ENCODE measurements at places on chromosomes 7 and 10.

DNA sequence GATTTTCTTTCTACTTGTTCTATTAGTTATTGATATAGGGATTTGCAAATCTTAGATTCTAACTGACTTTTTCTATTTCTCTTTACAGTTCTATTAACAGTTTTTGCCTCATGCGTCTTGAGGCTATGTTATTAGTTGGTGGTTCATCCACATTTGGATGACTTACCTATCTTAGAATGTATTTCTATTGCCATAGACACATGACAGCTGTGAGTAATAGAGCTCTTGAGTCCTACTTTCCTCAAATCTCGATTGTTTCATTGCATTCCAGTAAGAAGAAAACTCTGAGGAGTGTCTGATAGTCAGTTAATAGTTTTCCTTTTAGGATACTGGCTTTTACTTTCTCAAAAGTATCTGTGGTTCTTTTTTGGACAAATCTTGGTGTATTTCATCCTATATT, 241.4 kb upstream of the ZNF32 start:
- no peak for DNase-seq

DNA sequence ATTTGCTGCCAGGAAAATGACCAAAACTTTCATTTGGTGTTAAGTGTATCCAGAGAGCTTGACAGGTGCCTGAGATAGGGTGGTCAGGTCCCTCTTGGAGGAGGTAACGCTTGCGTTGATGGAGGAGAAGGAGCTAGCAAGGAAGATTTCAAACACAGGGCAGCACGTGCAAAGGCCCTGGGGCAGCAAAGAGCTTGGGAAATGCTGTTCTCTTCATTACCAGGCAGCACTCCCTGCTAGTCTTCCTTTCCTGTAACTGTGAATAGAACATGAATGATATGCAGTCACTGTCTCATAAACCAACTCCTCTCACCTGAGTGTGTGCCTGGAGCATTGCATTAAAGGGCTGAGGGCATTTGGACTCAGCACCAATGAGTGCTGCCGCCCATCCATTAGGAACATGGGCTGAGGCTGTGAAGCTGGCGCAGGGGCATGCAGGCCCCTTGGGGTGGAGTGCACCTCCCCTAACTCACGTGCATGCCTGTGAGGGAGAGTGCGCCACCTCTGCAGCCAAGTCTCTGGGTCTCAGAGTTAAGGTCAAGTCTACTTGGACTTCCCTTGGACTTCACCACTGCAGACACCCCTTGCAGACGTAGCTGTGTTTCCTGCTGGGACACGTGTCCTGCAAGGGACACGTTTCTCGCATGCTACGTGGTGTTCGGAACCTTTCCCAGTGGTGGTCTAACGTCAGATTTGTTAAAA, 136.8 kb downstream of the PAXIP1 start:
- DNase-seq: no peak

- no peak for DNase-seq
Measured at GRCh38 chr7:28484606-28484935, 72.3 kb downstream of the CREB5 start.

GRCh38 chr7:134246347-134246746, 70.4 kb downstream of the SLC35B4 start:
- DNase-seq: no peak

GRCh38 chr10:18332048-18332447, 191.8 kb downstream of the CACNB2 start:
- DNase-seq: no peak

DNA sequence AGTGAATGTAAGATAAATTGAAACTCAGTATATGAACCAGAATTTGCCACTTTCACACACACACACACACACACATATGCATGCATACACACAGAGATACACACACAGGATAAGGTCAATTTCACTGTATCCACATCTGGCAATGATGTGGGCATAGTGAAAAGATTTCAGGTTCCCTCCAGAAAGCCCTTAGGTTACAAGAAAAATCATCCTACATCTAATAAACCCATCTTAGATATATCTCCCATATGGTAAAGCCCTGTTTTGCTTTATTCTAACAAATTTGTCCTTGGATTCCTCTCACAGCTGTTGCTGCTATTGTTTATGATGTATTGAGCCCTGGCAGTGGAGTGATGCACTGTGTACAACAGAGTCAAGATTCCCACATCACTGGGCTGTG, 27.9 kb upstream of the DLX6 start:
- no peak for DNase-seq

- DNase-seq: no peak
Measured at GRCh38 chr10:129161150-129161549, 305.9 kb upstream of the MGMT start.

GRCh38 chr10:96512524-96513304, 1.0 kb downstream of the TLL2 start:
- peak; percentile 74 for DNase-seq

DNA sequence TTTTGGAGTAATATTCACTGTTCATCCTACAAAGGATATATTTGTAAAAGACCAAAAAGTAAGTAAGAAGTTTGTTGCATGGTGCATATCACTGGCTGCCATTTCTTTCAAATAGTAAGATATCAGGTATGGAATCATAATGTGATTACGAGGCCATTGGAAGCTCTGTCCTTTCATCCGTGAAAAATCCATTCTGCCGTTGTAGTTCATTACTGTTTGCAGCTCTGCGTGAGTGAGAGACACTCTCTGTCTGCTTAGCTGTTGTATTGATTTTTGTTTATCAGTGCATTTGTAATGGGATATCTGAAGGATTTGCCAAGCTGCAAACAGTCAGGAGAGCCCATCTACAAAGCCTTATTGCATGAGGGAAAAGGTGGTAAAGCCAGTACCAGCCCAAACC, 44.1 kb upstream of the SLC39A12 start:
- no peak for DNase-seq

DNA sequence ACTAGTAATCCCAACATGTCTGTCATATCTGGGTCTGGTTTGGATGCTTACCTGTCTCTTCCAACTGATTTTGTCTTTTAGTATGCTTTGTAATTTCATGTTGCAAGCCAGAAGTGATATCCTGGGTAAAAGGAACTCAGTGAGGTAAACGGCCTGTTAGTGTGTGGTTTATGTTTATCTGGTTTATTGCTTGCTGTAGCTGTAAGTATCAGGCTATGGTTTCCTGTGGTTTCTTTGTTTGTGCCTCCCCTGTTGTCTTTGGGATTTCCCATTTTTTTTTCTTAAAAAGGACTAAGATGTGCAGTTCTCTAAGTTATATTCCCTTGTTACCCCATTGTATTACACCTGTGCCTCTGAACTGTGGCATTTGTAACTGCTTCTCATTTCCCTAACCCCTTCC, 323.5 kb upstream of the POM121L12 start:
- DNase-seq: no peak

GRCh38 chr7:123571684-123572083, 14.1 kb upstream of the NDUFA5 start:
- no peak for DNase-seq

- DNase-seq: no peak
Measured at GRCh38 chr10:8616166-8616565, 561.7 kb downstream of the GATA3 start.

DNA sequence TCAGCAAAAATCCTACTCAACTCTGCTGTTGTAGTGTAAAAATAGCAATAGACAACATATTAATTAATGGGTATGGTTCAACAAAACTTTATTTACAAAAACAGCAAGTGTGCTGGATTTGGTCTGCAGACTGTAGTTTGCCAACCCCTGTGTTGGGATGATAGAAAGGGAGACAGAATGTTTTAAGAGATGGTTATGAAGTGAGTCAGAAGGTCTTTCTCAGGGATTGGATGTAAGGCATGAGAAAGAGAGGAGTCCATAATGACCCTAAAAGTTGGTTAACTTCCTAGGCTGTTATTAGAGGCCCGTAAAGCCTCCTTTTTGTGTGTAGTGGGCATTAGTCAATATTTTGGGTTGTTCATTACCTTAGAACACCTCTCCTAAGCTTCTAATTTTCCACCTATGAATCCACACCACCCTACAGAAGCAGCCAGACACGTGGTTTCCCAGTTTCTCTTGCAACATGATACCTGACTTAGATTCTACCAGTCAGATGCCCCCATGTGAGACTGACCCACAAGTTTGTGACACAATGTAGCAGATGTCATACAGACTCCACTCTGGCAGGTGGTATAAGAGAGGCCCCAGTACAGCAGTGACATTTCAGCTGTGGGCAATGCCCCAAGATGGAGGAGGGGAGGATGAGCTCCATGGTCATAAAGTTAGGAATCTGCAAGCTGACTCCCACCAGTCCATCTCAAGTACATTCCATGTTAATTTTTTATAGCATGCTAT, 1015.6 kb downstream of the KCNMA1 start:
- DNase-seq: no peak

GRCh38 chr10:56231436-56231835, 129.6 kb downstream of the ZWINT start:
- no peak for DNase-seq

DNA sequence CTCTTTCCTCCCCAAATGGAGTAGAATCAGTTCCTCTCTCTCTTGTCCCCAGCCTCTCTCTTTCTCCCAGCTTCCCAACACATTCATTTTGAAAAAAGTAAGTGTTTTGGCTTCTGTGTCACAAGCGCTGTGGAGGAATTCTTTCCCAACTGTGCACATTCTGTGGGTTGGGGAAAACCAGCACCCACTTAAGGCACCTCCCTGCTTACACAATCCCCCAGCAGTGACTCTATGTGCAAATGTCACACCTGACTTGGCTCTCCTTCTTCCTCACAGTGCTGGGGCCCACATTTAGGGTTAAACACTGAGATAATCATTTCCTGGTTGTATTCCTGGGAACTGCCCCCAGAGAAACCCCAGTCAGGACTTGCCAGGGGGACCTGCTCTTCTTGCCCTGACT, 358.1 kb upstream of the ZNF32 start:
- DNase-seq: no peak

DNA sequence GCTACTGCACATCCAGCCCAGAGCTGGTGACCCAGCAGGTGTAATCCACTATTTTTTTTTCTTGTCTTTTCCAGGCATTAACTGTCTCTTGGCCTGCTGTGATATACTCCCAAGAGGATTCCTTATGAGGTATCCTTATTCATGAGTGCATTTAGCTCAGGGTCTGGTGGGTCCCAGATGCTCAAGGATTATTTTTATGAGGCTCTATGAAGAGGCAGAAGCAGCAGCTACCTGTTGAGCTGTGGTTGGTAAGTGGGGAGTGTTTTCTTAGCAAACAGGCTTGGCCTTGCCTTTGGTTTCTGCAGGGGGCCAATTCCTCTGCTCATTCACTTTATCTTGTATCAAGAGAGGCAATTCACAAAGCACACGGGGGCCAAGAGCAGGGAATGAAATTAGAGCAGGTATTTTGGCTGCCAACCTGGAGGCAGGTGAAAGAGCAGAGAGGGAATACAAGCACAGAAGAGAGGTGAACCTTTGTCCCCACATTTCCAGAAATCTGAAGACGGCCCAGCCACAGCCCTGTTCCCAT, 221.6 kb downstream of the TMEM178B start:
- no peak for DNase-seq

DNA sequence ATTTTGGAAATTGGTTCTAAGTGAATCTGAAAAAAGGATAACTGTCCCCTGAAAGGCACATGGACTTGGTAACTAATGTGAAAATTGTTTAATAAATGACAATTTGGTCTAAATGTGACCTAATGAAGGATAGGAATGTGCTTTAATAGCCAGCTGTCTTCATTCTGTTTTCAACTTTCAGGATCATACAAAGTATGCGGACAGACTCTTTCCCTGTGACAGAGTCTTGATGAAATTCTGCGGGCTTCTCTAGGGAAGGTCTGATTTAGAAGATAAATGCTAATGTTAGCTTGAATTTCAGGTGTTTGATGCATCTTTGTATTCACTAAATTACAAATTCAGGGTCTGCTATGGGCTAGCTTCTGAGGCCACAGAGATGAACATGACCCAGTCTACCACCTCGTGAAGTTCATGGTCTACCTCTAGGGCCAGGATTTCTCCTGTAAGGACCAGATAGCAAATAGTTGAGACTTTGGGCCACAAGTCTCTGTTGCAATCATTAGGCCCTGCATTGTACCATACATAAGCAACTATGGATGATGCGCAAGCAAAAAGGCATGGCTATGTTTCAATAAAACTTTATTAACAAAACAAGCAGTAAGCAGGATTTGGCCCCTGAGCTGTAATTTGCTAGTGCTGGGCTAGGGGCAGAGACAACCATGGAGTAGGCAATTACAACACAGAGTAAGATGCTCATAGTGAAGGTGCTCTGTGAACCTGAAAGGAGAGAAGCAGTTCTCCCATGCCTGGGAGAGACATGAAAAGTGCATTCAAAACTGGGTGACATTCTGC, 368.6 kb downstream of the INHBA start:
- DNase-seq: no peak

DNA sequence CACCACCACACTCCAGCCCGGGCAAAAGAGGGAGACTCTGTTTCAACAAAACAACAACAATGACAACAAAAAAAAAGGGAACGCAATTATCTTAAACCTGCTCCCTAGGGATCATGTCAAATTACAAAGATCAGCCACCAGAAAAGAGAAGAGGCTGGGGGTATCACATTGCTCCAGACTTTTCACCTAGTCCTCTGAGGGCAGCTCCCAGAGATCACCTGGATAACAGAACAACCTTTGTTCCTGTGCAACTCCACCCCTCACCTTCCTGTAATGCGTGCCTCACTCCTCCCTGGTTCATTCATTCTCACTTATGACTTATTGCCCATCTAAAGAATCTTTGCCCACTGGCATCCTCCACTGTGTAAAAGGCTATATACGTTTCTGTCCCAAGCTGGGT, 31.8 kb downstream of the SVOPL start:
- DNase-seq: no peak

- peak; percentile 46 for DNase-seq
Measured at GRCh38 chr10:80204677-80205476, 460 bp downstream of the ANXA11 start.

DNA sequence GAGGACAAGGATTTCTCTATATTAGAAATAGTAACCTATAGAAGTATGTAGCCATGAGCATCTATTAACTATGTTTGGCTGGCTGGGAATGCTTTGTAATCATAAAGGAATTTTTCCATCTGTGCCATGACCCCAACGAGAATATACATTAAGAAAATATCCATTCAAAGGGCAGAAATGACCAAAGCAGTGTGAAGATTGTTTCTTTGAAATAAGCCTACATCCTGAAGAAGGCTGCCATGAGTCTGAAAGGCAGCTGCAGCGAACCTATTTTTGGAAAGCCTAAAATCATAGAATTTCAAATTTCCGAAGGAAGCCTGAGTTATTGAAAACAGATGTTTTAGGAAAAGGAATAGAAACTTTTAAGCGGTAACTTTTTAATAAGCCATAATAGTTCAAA, 244.2 kb upstream of the FOXK1 start:
- no peak for DNase-seq

- no peak for DNase-seq
Measured at GRCh38 chr7:3146571-3147226, 103.0 kb upstream of the CARD11 start.

- DNase-seq: no peak
Measured at GRCh38 chr10:110352930-110353243, 48.2 kb upstream of the SMNDC1 start.

DNA sequence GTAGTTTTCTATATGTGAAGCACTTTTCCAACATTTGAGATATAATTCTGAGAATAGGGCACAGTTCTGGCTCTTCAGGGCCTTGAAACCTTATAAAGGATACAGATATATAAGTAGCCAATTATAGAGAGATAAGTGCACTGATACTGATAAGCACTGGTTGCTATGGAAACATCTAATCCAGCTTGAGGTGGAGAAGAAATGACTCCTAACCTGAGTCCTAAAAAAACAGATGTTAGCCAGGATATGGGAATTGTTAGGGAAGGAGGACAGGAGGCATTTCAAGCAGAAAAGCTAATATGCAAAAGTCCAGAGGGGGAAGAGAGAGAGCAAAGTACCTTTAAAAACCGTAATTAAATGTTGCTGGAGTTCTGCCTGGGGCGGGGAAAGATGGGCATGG, 30.8 kb downstream of the STRIP2 start:
- DNase-seq: no peak

- DNase-seq: no peak
Measured at GRCh38 chr10:123559823-123560092, 106.4 kb upstream of the GPR26 start.
